ENCODE measurements at places on chromosomes 4 and X.

GRCh38 chrX:66193821-66194220 lies 29.8 kb downstream of the HEPH start:
- no peak for DNase-seq

DNA sequence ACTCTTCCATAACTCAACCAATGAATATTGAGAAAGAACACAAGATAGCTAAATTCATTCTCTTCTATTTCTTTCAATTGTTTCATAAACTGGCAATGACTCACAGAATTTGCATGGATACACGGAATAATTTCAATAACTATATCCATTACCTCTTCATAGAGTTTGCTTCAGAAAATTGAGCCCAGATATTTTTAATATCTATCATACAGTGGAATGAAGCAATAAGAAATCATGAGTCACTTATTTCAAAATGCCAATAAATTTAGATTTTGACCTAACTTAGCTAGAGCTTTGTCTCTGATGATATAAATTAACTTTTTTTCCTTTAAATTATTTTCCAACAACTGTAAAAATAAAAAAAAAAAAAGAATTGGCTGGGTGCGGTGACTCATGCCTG lies 22.2 kb upstream of the MANBA start:
- DNase-seq: no peak

- DNase-seq: no peak
Observed at GRCh38 chr4:140367738-140368137, 5.7 kb upstream of the SCOC start.

DNA sequence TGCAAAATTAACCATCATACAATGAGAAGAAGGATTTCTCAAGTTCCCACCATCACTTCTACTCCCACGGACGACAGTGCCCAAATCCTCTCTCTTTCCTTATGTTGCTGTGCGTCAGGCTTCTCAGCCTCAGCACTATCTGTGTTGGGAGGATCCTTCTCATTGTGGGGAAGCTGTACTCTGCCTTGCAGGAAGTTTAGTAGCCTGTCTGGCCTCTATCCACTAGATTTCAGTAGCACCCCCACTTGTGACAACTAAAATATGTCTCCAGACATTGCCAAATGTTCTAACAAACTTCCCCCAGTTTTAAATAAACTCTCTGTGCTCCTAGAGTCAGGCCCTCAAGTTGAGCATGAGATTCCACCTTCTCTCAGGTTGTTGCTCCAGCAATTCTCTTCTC lies 545.9 kb upstream of the ZFP42 start:
- DNase-seq: no peak

DNA sequence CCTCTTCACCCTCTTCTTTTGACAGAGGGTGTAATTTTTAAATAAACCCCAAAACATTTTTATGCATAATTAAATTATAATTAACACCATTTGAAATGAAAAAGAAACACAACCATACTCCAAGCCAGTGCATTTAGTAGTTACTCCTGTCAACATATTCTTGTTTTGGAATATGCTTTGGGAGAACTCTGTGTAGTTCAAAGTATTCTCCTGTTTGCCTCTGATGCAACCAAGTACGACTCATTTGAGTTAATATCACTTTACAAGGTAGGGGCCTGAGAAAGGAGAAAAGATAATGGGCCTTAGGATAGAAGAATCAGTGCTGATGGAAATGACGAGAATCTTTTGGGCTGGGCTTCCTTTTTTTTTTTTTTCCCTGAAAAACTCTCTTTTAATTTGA lies 2.7 kb downstream of the PTPN13 start:
- DNase-seq: no peak

- DNase-seq: no peak
Observed at GRCh38 chr4:77159806-77160205, 2.8 kb downstream of the CCNG2 start.

DNA sequence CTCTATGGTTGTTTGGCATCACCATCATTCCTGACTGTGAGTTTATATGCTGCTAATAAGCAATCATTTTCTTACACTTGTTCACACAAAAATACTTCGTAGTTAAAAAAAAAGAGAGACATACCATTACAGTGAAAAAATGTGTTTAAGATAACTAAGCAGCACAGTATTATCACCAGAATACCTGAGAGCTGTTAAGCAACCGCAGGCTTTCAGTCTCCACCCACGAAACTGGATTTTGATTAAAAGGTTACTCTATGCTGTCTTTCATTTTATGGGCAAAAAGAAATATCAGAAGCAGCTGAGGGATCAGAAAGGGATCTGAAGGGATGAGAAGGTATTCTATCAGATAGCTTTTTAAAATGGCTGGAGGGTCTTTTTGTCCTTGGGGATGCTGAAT lies 148.3 kb downstream of the NEK1 start:
- no peak for DNase-seq

GRCh38 chr4:157076578-157076947 lies 613 bp downstream of the GLRB start:
- DNase-seq: no peak

- no peak for DNase-seq
Observed at GRCh38 chrX:107979534-107979933, 2.6 kb downstream of the TEX13B start.

GRCh38 chrX:79176028-79176427 lies 31.5 kb downstream of the GPR174 start:
- DNase-seq: no peak

- no peak for DNase-seq
Observed at GRCh38 chr4:39394706-39395105, 12.0 kb upstream of the KLB start.

DNA sequence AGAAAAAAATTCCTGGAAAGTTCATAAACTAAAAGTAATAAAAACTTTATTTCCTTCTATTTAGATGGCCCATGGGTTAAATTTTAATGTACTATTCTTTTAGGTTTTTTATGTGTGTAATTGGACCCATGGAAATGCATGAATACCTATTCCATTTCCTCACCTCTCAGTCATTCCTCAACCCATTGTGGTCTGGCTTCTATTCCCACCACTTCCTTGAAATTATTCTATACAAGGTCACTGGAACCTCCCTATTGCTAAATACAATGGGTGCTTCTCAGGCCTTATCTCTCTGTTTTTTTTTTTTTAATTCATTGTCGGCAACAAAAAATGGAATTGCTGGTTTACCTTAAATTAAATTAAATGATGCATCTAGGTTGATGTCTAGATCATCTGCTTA lies 17.2 kb downstream of the SLC39A8 start:
- no peak for DNase-seq

DNA sequence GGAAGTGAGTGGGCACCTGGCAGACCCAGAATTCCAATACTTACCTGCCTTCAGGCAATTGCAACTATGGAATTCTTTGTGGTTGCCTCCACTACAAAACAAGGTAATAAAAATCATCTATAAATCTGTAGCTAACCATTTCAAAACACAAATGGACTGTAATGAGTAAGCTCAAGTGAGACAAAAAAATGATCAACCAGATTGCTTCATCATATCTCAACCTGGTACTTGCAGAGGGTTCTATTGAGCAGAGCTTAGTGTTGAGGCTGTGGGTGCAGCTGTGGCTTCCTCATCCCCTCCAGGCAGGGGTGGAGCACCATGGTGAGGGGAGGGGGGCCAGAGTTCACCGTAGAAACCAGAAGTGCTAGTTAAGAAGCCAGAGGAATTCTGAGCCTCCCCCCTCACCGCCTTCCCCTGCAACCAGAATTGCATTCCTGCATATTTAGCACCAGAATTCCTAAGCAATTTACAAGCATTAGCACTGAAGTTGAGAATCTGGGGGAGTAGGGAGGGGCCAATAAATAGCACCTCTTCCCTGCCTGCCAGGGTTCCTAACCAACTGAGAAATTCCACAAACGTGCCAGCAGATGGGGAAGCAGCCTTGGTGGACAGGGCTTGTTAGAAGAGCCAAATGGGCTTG lies 11.5 kb downstream of the CTAG1A start:
- no peak for DNase-seq

DNA sequence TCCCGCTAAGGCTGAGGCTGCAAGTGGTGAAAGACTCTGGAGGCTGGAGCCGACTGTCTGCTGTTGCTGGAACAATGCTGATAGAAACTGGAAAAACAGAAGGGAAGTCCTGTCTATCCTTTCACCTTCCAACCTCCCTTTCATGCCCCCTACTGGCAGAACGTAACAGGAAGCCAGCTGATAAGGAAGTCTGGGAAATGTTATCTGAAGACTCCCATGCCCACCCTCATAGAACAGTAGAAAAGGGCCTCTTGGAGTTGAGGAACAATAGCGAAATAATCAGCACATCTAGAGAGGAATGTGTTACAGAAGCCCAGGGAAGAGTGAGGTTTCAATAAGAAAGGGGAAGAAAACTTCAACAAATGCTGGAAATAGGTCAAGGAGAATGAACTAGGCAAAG lies 117.1 kb upstream of the DKK2 start:
- DNase-seq: no peak

Data from effector memory CD4-positive, alpha-beta T cell (primary cell).